GF-D8 (cell line): ENCODE measurements at places on chromosomes 6 and 20.

DNA sequence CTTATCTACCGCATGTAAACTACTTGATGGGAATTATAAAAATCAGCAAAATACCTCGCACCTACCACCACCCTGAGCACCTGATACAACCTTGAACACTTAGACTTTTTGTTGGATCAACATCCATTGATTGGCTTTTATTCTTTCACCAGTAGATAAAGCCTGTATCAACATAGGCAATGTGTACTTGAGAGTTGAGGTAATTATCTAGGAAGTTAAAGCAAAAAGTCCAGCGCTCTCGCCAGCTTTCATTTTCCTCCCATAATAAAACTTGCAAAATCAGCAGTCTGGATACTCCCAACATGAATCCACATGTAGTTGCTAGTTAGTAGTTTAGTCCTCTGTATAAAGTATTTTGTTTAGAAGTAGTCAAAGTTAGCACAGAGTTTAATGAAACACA, 132.0 kb upstream of the PRDM1 start:
- no peak for DNase-seq

- DNase-seq = no peak
Measured at GRCh38 chr20:61875221-61875885, 190.3 kb downstream of the TAF4 start.

DNA sequence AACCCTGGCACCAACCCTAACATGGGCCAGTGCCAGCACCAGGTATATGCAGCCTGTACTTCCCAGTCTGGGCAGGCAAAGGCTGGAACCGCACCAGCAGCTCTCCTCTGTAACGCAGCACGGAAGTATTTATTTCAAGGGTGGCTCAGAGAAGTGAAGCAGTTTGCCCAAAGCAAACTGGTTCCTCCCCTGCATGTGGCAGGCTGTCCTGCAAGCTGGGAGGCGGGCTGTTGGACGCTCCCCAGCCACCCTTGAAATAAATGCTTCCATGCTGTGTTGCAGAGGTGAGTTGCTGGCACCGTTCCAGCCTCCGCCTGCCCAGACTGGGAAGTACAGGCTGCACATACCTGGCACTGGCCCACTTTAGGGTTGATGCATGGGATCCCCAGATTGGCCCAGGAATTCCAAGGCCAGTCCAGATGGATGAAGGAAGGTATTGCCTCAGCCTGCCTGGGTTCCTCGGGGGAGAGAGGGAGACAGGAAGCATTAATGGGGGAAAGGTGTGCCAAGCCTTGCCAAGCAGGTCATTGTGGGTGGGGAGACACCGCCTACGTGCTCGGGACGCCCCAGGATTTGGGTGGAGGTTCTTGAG, 49.8 kb downstream of the PPARD start:
- no peak for DNase-seq

GRCh38 chr6:35076997-35077712, 64.0 kb downstream of the TCP11 start:
- DNase-seq = no peak

GRCh38 chr20:59434960-59435359, 134.5 kb downstream of the EDN3 start:
- no peak for DNase-seq

- no peak for DNase-seq
Measured at GRCh38 chr20:40687384-40688128, 1.5 kb downstream of the MAFB start.

- no peak for DNase-seq
Measured at GRCh38 chr6:169229615-169230321, 23.9 kb downstream of the THBS2 start.

DNA sequence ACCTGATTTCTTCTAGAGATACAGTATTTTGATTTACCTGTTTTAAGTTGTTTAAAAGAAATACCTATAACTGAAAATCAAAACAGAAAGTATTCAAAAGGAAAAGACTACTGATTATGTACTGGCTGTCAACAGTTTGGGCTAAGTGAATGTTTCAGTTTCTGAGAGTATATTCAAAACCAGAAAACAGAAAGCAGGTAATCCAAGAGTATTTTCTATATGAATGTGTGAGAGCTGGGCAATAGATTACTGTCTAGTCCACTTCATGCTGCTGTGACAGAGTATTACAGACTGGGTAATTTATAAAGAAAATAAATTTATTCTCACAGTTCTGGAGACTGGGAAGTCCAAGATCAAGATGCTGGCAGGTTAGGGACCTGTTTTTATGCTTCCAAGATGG, 261.0 kb downstream of the ARHGAP18 start:
- no peak for DNase-seq

- no peak for DNase-seq
Measured at GRCh38 chr20:3557237-3557785, 86.5 kb downstream of the ATRN start.
